8988T (cell line): ENCODE measurements at places on chromosomes 6 and 20.

- peak; percentile 74 for DNase-seq
Measured at GRCh38 chr6:39927159-39927558, 7.1 kb downstream of the MOCS1 start.

- DNase-seq = no peak
Measured at GRCh38 chr20:35908007-35908406, 46.3 kb downstream of the SCAND1 start.

DNA sequence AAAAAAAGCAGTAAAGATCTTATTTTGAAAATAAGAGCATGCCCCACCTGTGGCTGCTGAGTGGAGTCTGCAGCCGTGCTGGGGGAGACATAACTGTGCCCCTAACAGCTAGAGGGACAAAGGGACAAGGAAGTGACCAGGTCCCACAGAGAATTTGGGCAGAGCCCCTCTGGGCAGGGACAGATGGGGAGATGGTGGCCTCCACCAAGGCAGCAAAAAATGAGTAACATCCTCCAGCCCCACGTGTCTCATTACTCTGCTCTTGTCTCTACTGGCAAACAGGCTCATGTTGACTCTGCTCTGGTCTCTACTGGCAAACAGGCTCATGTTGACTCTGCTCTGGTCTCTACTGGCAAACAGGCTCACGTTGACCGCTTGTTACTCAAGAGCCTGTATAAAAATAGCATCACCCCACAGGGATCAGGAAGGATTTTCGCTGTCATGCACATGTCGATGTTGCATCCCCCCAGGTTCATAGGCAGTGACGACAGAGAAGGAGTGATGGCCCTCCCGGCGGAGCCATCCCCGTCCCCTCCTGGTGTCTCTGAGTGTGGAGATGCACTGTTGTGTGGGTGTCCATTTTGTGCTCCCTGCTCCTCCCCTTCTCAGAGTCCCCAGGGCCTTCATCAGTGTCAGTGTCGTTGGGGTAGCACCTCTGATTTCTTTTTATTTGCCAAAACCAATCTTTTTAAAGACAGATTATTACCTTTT lies 17.3 kb upstream of the PCMTD2 start:
- no peak for DNase-seq

- DNase-seq = no peak
Measured at GRCh38 chr6:13431059-13431656, 56.2 kb downstream of the GFOD1 start.

GRCh38 chr6:169368200-169368599 lies 114.6 kb upstream of the THBS2 start:
- no peak for DNase-seq

GRCh38 chr6:142845624-142846458 lies 99.1 kb downstream of the HIVEP2 start:
- DNase-seq = no peak

DNA sequence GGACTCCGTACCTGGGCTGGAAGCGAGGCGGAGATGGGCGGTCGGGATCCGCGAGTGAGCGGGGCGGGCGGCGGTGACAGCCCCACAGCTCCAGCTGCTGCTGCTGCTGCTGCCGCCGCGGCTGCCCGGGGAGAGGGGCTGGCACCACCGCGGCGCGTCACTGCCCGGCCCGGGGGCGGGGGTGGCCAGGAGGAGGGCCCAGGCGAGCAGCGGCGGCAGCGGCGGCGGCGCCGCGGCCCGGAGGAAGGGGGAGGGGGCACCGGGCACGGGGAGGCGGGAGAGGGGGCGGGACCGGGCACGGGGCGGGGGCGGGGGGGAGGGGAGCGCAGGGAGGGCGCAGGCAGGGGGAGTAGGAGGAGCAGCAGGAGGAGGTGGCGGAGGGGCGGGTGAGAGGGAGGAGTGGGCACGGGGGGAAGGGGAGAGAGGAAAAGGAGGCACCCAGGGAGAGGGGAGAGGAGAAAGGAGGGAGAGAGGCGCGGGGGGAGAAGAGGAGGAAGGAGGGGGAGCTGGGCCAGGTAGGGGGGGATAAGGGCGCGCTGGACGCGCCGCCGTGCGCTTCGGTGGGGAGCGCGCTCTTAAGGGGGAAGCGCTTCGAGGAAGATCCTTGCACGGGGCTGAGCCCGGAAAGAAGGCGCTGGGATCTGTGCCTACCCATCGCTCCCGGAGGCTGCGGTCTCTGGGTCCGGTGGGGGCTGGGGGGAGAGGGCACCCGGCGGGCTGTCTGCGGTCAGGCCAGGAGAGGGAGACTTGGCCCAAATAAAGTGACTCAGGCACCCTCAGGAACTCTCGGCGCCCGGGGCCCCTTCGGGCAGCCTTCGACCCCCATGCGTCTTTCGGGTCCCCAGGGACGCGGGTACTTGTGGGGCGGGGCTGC lies 101.5 kb downstream of the NOL4L start:
- DNase-seq = peak; percentile 75
